ENCODE measurements at places on chromosomes 11 and 22. TPM values are rescaled to one million over a fixed set of nuclear protein-coding genes. Genes with fewer than 3 reads are reported as not detected.
A peak's percentile ranks its signal among the peaks of the same experiment; 100 is the strongest.

DNA sequence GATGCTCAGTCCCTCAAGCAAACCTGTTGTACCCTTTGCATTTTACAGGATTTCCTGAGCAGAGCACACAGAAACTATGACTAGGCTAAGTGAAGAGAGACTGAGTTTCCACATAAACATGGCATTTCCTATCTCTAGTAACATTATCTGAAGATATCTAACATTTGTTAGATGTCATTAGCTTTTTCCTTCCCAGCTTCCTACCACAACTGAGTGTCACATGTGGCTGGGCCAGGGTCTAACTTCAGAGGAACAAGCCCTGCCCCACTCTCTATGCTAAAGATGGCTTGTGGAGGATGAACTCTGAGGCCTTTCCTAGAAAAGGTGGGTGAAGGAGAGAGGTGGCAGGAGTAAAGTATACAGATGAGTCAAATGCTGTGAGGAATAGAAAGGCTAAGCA, 16.5 kb downstream of the C22orf42 start:
- no peaks in the 10 kb centered on the region for H3K36me3 ChIP-seq
- no peak for DNase-seq
- H3K27ac ChIP-seq, result no peak overlapping the region
- no peaks in the 10 kb centered on the region for H3K27me3 ChIP-seq

- no peak overlapping the region for H3K4me3 ChIP-seq
- H3K27ac ChIP-seq, result no peak overlapping the region
- no peaks in the 10 kb centered on the region for H3K27me3 ChIP-seq
- no peak for DNase-seq
Observed at GRCh38 chr11:43268786-43269185, 43.0 kb upstream of the API5 start.

Gene FERMT3
- 73.1 TPM for total RNA-seq

Gene CALCA
- not detected for total RNA-seq

- DNase-seq, result peak; percentile 32
- H3K4me3 ChIP-seq, result no peak overlapping the region
- no peaks in the 10 kb centered on the region for H3K36me3 ChIP-seq
- H3K27ac ChIP-seq, result no peak overlapping the region
- no peaks in the 10 kb centered on the region for H3K27me3 ChIP-seq
- H3K4me1 ChIP-seq, result no peaks in the 10 kb centered on the region
Observed at GRCh38 chr22:49534386-49534785, 293.3 kb downstream of the BRD1 start.

Gene TMPRSS6
- total RNA-seq, result 2.1 TPM

Gene MS4A12
- not detected for total RNA-seq

GRCh38 chr11:76642341-76642740, 28.2 kb downstream of the LRRC32 start:
- H3K27ac ChIP-seq, result no peak overlapping the region
- DNase-seq, result no peak
- peaks cover 10% of the 10 kb centered on the region for H3K4me1 ChIP-seq
- H3K27me3 ChIP-seq, result no peaks in the 10 kb centered on the region
- no peak overlapping the region for H3K4me3 ChIP-seq

DNA sequence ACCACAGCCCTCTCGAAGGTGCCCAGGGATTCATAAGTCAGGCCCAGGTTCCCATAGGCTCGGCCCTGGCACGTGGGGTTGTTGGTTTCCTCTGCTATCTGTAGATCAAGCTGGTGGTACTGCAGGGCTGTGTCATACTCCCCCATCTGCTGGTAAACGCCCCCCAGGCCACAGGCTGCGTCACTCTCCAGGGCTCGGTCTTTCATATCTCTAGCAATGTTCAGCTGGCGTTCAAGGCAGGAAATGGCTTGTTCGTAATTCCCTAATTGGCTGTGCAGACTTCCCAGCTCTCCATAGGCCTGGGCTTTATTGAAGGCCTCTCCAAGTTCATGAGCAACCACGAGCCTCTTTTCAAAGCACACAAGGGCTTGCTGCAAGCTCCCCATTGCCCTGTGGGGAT, 186.4 kb upstream of the PITPNB start:
- H3K4me3 ChIP-seq, result no peak overlapping the region
- DNase-seq, result no peak
- no peak overlapping the region for H3K27ac ChIP-seq
- peaks cover 21% of the 10 kb centered on the region for H3K36me3 ChIP-seq
- H3K4me1 ChIP-seq, result peaks cover 21% of the 10 kb centered on the region

DNA sequence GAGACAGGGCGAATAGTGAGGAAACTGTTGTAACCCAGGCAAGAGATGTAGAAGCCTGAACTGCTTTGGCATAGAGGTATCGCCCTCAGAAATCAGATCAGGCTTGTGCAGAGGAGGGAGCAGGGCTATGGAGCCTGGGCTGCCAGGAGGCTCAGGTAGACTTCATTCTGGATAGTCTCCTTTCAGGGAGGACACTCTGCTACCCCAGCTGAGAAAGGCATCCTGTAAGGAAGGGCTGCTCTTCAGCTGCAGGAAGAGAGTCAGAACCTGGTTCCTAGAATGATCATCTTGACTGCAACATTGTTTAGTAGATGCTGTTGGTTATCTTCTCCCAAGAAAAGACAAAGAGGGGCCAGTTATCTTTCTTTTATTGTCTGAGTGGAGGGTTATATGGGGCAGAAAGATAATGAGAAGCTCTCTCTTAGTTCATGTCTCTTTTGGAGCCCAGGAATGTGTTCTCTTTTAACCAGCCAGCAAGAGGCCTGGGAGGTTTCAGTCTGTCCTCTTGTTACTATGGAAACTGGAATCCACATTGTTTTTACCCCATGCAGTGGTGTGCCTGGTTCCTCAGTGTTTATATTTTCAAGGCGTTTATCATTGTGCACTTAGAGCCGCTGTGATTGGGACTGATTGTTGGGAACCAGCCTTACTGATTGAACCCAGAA, 95.7 kb downstream of the STIM1 start:
- peaks cover 62% of the 10 kb centered on the region for H3K4me1 ChIP-seq
- H3K27ac ChIP-seq, result peak overlapping the region; percentile 71
- H3K4me3 ChIP-seq, result no peak overlapping the region
- H3K27me3 ChIP-seq, result no peaks in the 10 kb centered on the region

- H3K36me3 ChIP-seq, result no peaks in the 10 kb centered on the region
- no peaks in the 10 kb centered on the region for H3K27me3 ChIP-seq
- DNase-seq, result no peak
- no peak overlapping the region for H3K27ac ChIP-seq
Observed at GRCh38 chr11:425301-425700, 10.5 kb upstream of the SIGIRR start.

GRCh38 chr22:32685512-32685911, 116.0 kb upstream of the TIMP3 start:
- no peaks in the 10 kb centered on the region for H3K4me1 ChIP-seq
- DNase-seq, result no peak
- H3K27me3 ChIP-seq, result no peaks in the 10 kb centered on the region
- H3K36me3 ChIP-seq, result no peaks in the 10 kb centered on the region
- no peak overlapping the region for H3K4me3 ChIP-seq
- H3K27ac ChIP-seq, result no peak overlapping the region

GRCh38 chr11:108897071-108897481, 232.2 kb downstream of the DDX10 start:
- no peak overlapping the region for H3K27ac ChIP-seq
- no peak overlapping the region for H3K4me3 ChIP-seq
- H3K36me3 ChIP-seq, result no peaks in the 10 kb centered on the region
- H3K4me1 ChIP-seq, result no peaks in the 10 kb centered on the region

Gene UCP3
- 2.6 TPM for total RNA-seq

Gene LSP1
- 78.2 TPM for total RNA-seq

Gene LMO1
- not detected for total RNA-seq

DNA sequence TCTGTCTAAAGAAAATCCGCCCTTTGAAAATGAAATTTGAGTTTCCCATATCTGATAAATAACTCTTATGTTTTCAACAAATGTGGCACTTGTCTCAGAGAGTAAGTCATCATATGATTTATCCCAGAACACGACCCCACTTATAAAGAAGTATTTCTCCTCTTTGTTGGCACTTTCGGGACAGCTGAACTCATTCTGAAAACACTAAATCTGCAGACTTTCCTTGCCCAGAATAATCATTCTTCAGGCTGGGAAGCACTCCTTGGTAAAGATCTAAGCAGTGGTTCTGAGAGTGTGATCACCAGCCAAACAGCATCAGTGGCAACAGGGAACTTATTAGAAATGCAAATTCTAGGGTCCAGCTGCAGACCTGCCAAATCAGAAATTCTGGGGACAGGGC, 532.2 kb upstream of the API5 start:
- no peaks in the 10 kb centered on the region for H3K27me3 ChIP-seq
- no peak overlapping the region for H3K27ac ChIP-seq
- H3K4me3 ChIP-seq, result no peak overlapping the region

DNA sequence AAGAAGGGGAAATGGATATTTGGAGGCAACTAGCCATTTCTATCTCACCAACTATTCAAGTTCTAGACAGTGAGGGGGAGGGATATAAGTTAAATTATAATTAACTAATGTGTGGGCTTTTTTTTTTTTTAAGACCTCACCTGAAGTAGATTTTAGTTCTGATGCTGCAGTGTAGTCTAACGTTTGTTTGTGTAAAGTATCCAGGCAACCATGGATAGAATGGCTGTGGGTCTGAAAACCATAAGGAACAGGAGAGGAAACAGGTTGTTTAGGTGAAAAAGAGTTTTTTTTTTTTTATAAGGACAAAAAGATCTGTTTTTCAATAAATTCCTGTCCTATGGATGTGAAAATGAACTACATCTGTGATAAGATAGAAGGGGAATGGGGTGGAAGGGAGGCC, 262.4 kb upstream of the PLET1 start:
- H3K36me3 ChIP-seq, result no peaks in the 10 kb centered on the region
- H3K4me3 ChIP-seq, result no peak overlapping the region
- no peak overlapping the region for H3K27ac ChIP-seq
- no peaks in the 10 kb centered on the region for H3K27me3 ChIP-seq

Gene B3GAT1
- 1.2 TPM for total RNA-seq

DNA sequence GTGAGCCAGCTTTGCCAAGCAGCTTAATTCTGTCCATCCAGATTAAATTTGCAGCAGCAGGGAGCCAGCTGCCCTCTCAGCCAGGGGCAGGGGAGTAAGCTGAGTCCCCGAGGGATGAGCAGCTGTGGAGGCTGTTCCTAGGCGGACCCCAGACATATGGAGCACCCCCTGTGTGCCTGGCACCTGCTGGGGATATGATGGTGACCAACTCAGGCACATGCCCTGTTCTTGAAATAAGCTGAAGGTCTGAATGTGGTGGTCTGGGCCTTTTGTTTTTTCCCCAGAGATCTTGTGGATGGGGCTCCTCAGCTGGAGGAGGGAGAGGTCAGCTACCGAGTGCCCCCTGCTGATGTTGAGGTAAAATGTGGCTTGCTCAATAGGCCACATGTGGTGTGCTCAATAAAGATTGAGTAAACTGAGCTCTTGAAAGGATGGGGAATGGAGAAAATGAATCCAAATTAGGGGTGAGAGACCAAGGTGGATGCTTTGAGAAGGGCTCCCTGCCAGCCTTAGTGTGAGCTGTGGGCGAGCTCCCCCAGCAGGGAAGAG, 103.3 kb upstream of the NNMT start:
- H3K27ac ChIP-seq, result no peak overlapping the region
- peaks cover 55% of the 10 kb centered on the region for H3K36me3 ChIP-seq
- no peak overlapping the region for H3K4me3 ChIP-seq
- peaks cover 54% of the 10 kb centered on the region for H3K4me1 ChIP-seq
- no peaks in the 10 kb centered on the region for H3K27me3 ChIP-seq

DNA sequence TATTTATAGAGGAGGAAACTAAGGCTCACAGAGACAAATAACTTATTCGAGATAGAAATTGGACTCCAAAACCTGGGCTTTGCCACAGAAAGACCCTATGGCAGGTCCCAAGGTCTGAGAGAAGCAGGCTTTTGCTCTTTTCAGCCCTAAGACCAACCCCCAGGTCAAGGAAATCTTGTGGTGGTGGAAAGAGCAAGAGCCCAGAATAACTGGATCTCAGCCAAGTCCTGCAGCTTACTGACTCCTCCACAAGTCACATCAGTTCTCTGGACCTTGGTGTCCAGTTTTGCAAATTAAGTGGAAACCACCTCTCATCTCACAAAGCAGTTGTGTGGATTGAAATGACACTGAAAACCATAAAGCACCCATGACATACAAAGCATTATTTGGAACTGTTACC, 122.2 kb downstream of the C11orf58 start:
- H3K4me1 ChIP-seq, result no peaks in the 10 kb centered on the region
- H3K27ac ChIP-seq, result no peak overlapping the region
- H3K4me3 ChIP-seq, result no peak overlapping the region
- H3K36me3 ChIP-seq, result no peaks in the 10 kb centered on the region
- H3K27me3 ChIP-seq, result no peaks in the 10 kb centered on the region

Data from upper lobe of right lung (tissue), 1 donor.